ENCODE measurements at places on chromosomes 4 and X.

DNA sequence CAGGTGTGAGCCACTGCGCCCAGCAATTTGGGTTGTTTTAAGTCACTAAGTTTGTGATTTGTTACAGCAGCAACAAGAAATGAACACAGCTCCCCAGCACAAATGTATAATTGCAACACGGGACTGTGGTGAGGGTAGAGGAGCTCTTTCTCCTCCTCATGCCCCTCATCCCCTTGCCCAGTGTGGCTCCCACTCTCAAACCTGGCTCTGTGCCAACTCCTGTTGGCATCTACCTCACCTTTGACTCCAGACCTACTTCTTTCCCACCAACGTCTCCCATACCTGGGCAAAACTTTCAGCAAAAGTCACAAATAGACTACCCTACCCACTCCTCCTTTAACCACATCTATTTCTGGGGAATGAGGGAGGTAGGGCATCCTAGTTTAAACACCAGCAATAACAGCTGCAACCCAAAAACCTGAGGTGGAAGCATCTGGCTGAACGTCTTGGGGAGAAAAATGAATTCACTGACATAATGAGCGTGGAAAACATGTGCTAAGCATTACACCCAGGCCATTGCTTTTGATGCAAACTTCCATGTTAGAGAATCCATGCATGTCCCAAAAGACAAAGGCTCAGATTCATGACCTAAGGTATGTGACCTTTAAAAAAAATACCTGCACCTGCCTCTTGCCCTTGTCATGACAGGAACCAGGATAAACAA is 19.2 kb downstream of the LNX1 start:
- no peak for DNase-seq
- H3K36me3 ChIP-seq, result no peaks in the 10 kb centered on the region
- no peak overlapping the region for H3K27ac ChIP-seq
- H3K4me1 ChIP-seq, result no peaks in the 10 kb centered on the region
- H3K27me3 ChIP-seq, result no peaks in the 10 kb centered on the region

DNA sequence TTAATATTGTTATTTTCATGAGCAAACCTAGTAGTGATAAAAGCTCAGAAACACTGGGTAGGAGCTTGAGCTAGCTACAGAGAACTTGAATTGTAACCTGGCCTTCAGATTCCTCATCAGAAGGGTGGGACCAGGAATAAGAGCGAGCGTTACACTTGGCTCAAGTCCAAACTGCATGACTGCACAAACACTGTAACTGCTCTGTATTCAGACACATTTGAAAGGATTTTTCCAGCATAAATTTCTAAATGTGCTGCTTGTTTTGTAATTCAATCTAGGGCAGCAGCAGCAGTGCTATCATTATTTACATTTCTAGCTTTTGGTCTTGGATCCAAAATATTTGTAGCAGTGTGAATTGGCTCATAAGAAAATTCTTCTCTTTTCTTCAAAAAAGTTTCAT is 133.0 kb upstream of the TMLHE start:
- no peaks in the 10 kb centered on the region for H3K36me3 ChIP-seq
- DNase-seq, result no peak
- no peaks in the 10 kb centered on the region for H3K27me3 ChIP-seq
- H3K4me1 ChIP-seq, result no peaks in the 10 kb centered on the region

GRCh38 chrX:4909348-4909747 is 1195.9 kb upstream of the PRKX start:
- H3K4me1 ChIP-seq, result no peaks in the 10 kb centered on the region
- no peak for DNase-seq
- H3K36me3 ChIP-seq, result no peaks in the 10 kb centered on the region
- H3K4me3 ChIP-seq, result no peak overlapping the region
- H3K27me3 ChIP-seq, result no peaks in the 10 kb centered on the region
- no peak overlapping the region for H3K27ac ChIP-seq

- H3K4me1 ChIP-seq, result no peaks in the 10 kb centered on the region
- H3K27me3 ChIP-seq, result no peaks in the 10 kb centered on the region
- DNase-seq, result no peak
- H3K4me3 ChIP-seq, result no peak overlapping the region
- H3K27ac ChIP-seq, result no peak overlapping the region
Observed at GRCh38 chr4:138334346-138335016, 92.3 kb upstream of the SLC7A11 start.

GRCh38 chr4:156193106-156193505 is 239.4 kb upstream of the CTSO start:
- no peaks in the 10 kb centered on the region for H3K4me1 ChIP-seq
- H3K27me3 ChIP-seq, result no peaks in the 10 kb centered on the region
- H3K27ac ChIP-seq, result no peak overlapping the region
- peak; percentile 6 for DNase-seq
- H3K4me3 ChIP-seq, result no peak overlapping the region
- H3K36me3 ChIP-seq, result no peaks in the 10 kb centered on the region

DNA sequence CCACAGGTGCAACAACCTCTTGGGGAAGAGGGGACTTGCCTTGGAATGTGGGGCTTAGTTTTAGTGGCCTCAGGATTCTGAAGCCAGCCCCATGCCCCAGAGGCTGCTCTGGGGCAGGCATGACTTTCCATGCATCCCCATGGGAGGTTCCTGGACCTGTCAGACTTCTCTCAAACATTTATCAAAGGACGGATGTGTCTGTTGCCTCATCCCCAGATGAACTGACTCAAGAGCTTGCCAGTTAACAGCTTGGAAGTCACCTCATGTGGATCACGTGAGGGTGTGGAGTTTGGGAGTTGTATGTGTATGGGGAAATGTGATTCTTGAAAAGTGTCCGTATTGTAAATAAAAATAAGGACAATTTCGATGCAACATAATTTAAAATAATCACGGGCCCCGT is 341.5 kb downstream of the ARHGAP10 start:
- H3K4me1 ChIP-seq, result no peaks in the 10 kb centered on the region
- no peak for DNase-seq
- H3K27me3 ChIP-seq, result no peaks in the 10 kb centered on the region

DNA sequence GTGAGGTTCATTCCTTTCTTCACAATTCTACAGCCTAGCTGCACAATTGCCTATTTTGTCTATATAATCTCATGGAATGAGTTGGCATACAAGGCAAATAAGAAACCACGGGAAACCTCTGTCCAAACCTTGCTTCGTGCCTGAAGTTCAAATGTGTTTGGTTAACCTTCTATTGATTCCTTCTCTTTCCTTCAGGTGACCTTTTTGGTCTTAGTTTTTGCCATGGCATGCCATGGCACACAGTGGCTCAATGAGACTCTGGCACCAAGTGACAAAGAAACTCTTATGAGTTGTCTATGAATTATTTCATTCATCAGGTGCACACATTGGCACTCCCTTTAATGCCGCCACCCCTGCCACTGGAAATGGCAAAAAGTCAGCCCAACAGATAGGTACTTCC is 101.8 kb downstream of the PPARGC1A start:
- DNase-seq, result no peak
- no peaks in the 10 kb centered on the region for H3K36me3 ChIP-seq
- no peak overlapping the region for H3K27ac ChIP-seq
- no peaks in the 10 kb centered on the region for H3K27me3 ChIP-seq

All from GM23338 (cell line).